ENCODE measurements at places on chromosomes 11 and 22.

DNA sequence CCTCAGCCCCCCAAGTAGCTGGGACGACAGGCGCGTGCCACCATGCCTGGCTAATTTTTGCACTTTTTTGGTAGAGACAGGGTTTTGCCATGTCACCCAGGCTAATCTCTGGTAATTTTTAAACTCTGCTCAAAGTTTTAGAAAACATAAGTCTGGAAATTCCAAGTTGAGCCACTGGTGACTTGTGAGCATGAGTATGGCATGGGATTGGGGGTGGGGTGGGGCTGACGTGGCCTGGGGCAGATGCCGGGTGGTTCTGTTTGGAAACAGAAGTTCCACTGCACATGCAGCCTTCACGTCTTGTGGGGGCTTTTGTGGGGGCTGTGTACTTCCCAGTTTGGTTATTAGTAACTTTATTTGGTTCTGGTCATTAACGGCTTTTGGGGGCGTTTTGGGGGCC is 67.3 kb downstream of the PTPRJ start:
- no peak for DNase-seq

DNA sequence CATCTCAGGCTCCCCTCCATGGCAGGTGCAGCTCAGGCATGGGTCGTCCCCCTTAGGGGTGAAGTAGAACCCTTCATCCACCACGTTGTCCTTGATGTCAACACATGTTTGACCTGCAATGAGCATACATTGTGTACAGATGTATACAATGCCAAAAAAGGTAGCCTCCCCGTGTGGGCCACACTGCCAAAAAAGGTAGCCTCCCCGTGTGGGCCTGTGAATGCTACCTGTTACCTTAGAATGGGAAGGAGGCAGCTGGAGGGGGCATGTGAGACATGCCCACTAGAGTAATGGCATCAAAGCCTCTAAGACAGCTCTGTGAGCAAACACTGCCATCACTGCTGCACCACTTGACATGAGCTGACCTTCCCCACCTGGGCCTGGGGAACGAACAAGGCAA is 73.7 kb downstream of the DGCR2 start:
- DNase-seq: no peak

DNA sequence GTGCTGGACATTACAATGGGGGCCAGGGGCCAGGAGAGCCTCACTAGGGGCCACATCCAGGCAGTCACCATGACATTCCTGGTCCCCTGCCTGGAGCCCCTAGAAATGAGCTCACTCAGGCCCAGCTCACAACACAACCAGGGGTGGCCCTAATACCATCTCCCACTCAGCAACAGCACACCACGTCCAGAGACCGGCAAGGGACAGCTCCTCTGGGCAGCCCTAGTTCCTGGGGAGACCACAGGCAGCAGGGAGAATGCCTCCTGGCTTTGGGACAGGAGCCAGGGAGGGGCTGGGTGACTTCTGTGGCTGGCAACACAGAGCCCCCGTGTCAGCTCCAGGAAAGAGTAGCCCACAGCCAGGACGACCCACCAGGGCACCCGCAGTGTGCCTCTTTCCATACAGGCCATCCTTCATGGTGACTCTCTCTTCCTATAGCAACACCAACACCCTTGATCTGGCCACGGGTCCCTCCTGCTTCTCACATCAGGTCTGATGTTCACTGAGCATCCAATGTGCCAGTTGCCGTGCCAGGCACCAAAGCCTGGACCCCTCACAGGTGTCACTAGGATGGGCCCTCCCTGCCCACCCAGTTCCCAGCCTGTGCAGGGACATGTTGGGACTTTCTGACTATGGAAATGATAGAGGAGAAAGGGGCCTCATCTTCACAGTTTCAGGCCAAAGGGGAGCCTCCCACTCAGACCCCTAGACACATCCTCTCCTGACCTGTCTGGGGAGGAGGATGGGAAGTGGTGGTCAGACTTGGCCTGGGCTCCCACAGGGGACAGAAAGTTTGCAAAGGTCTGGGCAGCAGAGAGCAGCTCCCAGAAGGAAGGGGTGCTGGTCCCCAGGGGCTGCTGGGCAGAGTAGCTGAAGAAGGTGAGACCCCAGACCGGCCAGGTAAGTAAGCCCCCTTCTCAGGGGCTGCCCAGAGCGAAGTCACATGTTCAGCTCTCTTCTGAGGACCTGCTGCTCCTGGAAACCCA is 43.2 kb downstream of the IGLL5 start:
- no peak for DNase-seq

DNA sequence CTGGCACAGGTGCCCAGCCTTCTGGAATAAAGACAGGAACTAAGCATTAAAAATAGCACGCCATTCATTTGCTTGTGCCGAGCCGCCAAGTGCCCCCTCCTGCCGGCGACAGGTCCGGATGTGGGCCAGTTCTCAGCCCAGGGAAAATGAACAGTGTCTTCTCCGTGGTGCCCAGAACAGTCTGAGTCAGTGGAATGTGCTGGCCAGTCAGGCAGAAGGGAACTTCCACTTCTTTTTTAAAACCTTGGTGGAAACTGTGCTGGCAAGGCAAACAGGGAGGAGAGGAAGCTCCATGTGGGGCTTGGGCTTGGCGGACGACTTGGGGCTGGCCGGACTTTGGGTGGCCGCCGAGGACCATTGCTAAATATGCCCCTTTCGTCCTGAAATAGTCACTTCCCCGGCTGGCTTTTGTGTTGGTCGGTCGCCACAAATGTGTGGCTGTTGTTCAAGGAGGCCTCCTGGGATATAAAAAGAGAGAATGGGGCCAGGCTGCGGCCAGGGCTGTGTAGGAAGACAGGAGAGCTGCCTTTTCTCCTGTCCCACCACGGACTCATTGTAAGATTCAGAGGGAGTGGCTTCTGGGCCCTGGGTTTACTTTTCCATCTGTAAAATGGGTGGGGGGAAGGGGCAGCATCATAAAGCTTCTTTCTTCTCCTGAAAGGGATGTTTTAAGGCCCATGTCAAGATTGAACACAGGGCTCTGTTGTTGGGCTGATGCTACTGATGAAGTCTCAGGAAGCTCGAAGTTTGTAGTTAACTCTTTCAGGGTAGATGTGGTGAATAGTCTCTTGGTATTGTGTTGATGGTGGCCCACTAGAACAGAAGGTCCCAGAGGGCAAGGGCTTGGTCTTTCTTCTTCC is 101.0 kb downstream of the PTPRJ start:
- peak; percentile 52 for DNase-seq

DNA sequence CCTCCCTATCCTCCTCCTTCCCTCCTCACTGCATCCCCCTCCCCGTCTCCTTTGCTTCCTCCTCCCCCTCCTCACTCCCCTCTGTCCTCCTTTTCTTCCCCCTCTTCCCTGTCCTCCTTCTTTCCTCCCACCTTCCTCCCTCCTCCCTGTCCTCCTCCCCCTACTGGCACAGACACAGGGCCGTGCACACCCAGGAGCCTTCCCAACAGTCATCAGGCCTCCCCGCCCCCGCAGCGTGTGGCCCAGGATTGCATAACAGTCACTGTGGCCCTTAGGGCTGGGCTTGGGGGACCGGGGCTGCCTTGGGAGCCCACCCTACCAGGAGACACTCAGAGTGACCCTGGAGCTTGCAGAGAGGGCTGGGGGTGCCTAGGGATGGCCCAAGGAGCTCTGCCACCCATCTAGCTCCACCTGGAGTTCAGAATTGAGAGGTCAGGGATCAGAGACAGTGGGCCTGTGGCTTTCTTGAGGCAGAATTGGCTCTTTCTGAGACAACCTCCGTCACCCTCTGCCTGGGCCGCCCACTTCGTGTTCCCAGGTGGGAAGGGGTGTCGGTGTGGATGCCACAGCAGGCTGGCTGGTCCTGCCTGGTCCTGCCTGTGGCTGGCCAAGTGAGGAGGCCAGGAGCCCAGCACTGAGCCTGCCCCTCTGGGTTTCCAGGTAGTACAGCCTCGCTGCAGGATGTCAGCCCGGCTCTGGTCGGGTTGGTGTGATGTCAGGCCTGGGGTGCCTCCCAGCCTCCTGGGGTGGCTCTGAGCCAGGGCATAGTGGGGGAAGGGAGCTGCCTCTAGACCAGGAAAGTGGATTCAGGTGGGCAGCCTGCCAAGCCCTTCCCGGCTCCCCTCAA is 1.6 kb downstream of the SPI1 start:
- DNase-seq: no peak

GRCh38 chr11:34910817-34911216 is 5.4 kb downstream of the APIP start:
- no peak for DNase-seq

GRCh38 chr11:72191961-72192381 is at the start of gene FOLR1:
Gene FOLR1, plus strand, starts transcription at chr11:72192140. Its CDS starts 34 bp downstream, at chr11:72192174.
- no peak for DNase-seq

DNA sequence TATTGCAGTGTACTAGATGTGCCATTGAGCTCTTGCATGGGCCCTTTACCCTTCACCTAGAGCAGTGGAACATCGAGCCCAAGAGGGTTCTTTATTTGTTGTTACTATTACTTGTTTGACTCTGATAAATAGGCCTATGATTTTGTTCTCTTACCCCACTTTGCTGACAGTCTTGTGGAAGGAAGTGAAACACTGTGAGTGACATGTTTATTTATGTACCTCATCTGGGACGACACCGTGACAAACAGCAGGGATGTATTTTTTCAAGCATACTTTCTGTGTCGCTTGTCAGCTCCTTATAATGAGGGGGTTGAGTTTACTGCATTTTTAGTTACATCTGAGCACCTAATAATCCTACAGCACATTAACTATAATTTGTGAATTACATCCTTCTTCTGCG is 1010.3 kb upstream of the TENM4 start:
- no peak for DNase-seq

Measured in AG09309 (cell line).